ENCODE measurements at places on chromosomes 7 and 10.

DNA sequence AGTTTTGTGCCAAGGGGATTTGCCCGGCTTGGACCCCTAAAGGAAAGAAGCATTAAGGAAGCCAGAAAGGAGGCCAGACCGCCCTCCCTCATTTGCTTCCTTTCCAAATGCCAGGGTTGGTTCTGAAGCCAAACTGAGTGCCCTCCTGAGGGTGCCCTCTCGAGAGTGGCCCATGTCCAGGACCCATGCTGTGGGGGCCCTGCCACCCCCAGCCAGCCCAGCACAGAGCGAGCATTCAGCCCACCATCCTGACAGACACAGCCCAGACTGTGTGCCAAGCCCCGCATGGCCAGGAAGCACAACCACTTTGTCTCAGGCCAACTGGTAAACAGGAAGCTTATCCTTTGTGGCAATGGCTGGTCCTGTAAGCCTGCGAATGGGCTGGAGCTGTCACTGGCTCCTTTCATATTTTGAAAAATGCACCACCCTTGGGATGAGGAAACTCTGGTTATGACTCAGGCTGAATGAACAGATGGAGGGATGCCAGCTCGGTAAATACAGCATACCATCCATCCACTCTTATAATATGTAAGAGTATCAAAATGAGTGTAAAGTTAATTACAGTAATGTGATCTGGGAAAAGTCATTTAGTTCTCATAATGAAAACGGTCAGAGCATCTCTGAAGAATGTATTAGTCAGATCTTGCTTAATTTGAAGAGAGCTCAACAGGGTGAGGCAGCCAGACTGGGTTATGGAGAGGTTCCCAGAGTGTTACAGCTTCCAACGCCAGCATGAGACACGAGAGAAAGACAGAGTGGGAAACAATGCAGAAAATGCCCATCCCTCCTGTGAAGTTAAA is 65.0 kb downstream of the STK17A start:
- DNase-seq: peak; percentile 72

DNA sequence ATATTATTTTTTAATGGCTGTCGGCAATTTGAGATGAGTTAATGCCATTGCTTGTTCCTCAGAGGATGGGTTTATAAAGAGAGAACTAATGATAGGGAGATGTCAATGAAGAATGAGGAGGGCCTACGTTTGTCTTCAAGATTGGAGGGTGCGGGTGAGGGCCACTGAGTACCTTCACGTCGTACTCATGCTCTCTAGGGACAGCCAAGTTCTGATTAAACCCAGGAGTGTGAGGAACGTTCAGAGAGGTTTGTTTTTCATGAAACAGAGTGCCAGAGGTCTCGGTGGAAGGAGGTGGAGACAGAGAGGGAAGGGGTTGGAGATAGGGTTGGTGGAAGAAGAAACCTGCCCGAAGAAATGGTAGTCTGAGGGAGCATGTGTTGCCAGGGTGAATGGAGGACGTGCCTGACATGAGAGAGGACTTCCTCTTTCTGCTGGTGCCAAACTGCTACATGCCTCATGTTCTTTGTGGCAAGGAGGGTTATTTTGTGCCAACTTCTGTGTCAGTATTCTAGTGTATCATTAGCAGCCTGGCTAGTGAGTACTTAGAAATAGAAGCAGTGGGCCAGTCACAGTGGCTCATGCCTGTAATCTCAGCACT is 8.9 kb downstream of the DHTKD1 start:
- no peak for DNase-seq

GRCh38 chr10:62025901-62026879 is 124.7 kb downstream of the ARID5B start:
- no peak for DNase-seq

GRCh38 chr7:112020800-112021199 is 185.4 kb downstream of the DOCK4 start:
- no peak for DNase-seq

GRCh38 chr7:54907981-54908380 is 110.8 kb upstream of the EGFR start:
- no peak for DNase-seq

- no peak for DNase-seq
Measured at GRCh38 chr7:139714163-139714901, 63.5 kb downstream of the HIPK2 start.

- peak; percentile 16 for DNase-seq
Measured at GRCh38 chr10:57905861-57906260, 361.8 kb downstream of the IPMK start.

GRCh38 chr7:139725077-139725476 is 52.7 kb downstream of the HIPK2 start:
- DNase-seq: no peak

DNA sequence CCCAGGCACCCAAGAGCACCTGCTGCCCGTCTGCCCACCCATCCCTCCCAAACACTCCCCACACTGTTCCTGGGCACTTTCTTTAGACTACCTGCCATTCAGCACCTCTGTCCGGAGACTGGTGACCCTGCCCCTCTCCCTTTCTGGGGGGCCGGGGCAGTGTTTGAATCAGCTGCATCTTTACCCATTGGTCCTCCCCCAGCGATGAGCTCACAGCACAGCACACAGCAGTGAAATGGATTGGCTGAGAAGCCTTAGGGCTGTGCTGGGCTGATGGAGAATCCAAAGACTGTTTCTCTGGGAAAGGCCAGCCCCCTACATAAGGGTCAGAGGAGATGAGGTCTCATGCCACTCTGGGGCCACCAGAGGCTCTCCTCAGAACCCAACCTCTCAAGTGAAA is 40.2 kb downstream of the VWA2 start:
- DNase-seq: no peak

- DNase-seq: no peak
Measured at GRCh38 chr10:31278279-31278941, 40.6 kb upstream of the ZEB1 start.

GRCh38 chr7:96838481-96838880 is 128.8 kb upstream of the SEM1 start:
- no peak for DNase-seq

GRCh38 chr10:86043236-86043635 is 323.4 kb downstream of the GRID1 start:
- no peak for DNase-seq

DNA sequence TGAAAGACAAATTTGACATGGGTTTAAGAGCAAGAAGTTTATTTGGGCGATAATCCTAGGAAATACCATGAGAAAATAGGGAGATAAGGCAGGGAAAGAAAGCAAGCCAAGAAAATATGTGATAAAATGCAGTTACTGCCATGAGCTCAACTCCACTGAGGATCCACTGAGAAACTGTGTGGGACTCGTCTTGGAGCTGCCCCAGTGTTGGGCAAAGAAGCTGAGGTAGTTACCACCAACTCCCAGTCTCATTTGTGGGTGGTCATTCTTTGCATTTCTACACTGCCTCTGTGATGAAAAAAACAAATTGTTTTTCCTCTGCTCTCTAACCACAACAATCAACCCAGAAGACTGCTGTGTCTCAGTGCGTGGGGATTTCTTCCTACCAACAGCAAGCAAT is 498.2 kb downstream of the PLXDC2 start:
- no peak for DNase-seq

GRCh38 chr10:80473692-80474596 is 19.8 kb downstream of the TSPAN14 start:
- DNase-seq: no peak

DNA sequence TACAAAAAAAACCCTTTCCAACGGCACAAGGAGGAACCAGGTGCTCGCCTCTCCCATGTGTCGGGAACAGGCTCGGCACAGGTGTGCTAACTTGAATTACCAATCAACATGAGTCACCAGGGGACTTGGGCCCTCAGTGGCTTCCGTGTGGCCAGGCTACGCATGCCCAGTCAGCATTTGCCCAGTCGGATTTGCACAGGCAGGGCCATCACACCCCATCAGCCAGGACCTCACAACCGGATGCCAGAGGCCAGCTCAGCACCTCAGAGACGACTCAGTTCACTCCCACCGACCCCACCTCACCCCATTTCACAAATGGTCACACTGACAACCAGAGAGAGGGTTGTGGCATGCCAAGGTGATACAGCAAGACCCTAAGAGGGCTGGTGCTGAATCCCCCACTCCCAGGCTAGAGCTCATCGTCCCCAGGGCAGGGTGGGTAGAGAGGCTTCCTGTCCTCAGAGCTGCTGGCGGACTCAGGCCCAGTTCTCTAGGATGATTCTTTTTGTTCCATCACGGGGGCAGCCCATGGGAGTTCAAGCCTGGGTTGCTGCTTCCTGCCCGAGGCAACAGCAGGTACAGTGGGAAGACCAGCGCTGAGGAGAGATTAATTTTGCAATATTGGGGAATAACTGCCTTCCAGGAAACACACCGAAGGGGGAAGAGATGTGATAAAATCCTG is 13.6 kb downstream of the ANXA11 start:
- DNase-seq: no peak

DNA sequence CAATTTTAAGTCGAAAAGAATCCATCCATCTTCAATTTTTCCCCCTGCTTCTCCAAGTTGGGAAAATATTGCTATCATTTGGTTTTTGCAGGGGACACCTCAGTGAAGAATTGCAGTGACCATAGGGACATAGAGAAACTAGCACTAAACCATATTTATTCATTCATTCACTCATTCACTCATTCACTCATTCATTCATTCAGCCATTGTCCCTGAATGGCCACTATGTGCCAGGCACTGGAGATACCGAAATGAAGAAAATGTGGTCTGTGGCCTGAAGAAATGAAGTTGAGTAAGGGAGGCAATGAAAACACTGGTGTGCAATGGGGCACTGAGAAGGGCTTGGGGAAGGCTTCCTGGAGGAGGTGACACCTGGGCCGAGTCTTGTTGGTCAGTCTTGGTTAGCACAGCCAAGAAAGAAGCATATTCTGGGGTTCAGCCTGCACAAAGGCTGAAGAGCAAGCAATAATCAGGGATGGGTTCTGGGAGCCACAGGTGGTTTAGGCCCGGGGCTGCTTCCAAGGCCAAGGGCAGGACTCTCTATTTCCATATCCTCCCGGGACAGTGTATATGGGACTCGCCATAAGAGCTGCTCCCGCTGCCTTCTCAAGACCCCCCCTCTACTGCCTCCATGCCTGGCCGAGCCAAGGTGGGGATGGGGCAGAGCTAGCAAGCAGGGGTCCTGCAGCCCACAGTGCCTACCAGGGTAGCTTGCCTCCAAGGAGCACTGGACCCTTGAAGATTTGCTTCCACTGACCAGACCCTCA is 25.5 kb upstream of the C10orf105 start:
- DNase-seq: no peak

DNA sequence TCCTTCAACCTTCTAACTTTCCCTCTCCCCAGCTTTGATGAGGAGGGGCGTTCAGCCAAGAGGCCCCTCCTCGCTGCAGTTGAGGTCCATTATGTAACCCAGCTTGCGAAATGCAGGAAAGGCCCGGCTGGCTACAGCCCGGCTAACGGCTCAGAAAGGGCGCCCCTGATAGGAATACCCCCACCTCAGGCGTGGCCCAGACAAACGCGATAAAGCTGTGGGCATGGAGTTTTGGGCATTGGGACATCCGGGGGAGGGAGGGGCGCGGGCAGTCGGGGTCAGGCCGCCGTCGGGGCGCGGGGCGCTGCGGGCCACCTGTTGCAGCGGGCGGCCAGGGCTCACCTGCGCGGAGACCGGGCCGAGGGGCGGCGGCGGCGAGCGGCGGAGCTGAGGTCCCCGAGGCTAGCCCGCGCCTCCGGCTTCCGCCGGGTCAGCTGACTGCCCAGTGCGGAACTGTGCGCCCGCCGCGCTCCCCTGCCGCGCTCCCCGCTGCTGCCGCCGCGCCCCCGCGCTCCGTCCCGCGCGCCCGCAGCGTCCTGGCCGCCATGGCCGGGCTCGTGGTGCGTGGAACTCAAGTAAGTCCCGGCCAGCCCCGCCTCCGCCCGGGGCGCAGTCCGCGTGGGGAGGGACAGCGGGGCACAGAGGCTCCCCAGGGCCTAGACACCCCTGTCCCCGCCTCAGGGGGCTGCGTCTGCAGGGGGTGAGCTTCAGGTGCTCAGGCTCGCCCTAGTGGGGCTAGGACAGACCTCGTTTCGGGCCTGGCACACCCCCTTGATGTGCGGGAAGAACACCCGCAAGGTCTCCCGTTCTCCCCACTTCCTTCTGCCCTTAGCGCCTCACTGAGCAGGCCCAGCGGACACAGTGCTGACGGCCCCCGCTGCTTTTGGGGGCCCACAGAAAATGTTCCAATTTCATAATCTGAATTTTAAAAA is at the start of gene LRMDA:
LRMDA (plus strand) TSS at position 445 of the 932 bp plus-strand sequence.
- DNase-seq: peak; percentile 45

GRCh38 chr10:19014034-19014433 is 34.6 kb upstream of the MALRD1 start:
- no peak for DNase-seq

DNA sequence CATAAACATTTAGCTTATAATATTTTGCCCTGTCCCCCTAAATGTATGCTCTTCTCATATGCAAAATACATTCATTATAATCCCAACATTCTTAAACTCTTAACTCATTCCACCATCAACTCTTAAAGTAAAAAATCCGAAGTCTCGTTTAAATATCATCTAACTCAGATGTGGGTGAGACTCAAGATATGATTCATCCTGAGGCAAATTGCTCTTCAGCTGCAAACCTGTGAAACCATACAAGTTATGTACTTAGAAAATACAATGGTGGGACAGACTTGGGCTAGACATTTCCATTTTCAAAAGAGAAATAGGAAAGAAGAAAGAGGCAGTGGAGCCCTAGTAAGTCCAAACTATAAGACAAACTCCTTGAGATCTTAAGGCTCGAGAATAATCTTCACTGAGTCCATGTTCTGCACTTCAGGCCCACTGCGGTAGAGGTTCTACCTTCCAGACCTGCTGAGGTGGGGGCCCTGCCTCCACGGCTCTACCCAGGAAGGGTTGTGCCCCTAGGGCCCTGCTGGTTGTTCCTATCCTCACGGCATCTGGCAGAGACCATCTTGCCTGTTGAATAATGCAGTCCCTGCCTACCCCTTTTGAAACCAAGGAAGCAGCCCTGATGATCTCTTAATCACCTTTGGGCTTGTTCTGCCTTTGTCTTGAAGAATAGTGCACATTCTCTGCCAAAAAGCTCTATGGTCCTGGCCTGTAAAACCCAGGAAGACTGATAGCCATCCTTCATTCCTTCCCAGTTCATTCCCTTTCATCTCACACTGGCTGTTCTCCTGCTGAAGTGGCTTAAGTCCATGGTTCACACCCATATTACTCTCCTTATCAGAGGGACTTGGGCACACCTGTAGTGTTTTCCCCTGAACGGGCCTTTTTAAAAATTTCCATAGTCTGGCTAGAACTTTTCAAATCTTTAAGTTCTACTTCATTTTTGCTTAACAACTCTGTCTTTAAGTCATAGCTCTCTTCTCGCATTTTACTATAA is 37.3 kb downstream of the INPP5F start:
- no peak for DNase-seq

- no peak for DNase-seq
Measured at GRCh38 chr7:91465595-91466061, 201.4 kb downstream of the FZD1 start.

DNA sequence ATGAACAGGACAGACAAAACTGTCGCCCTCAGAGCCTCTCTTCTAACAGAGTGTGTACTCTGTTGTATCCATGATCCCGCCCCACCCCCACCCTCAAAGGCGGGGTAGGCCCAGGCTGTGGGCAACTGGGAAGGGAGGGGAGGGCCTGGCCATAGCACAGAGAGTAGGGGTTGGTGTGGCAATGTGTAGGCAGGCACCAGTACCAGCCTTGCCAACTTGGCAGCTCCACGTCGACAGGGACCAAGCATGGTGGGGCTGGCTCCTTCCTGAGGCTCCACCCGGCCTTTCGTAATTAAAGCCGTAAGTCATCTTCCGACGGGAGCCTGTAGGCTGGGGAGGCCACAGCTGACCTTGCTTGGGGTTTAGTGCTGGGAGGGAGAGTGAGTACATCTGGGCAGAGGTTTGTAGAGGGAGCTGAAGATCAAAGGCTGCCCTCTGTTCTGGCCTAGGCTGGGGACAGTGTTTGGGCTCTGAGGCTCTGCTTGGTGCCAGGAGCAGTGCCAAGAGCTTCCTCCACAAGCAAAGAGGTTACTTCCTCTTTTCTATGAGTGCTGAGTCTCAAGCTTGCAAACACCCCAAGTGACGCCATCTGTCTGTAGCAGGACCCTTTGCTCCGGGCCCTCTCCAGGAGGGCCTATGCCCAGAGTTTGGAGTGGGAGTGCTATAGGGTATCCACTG is 121.6 kb downstream of the C10orf105 start:
- DNase-seq: no peak

Data from right hindlimb (tissue), 1 donor.